Breast epithelium (tissue), 4 donors: ENCODE measurements at places on chromosomes 4 and X.

GRCh38 chr4:38025665-38026064 lies 65.5 kb downstream of the PTTG2 start:
- DNase-seq, result no peak

DNA sequence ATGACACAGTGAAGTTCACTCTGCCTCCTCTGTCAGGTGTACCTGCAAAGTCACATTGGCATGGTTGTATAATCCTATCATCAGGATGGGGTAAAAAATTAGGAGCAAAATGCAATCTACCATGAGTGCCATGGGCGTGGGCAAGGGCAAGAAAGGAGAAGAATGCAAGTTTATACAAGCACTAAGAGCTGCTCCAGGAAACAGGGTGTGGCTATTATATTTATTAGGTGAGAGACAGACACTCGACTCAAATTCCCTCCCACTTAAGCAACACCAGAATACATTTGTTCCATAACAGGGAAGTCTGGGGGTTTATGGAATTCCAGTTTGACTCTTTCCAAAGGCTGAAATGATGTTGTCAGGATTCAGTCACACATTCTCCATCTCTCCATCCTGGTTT lies 378.8 kb downstream of the BCOR start:
- no peak for DNase-seq

GRCh38 chr4:94758700-94759399 lies 1.1 kb downstream of the BMPR1B start:
- DNase-seq, result no peak

- DNase-seq, result no peak
These were observed 266.7 kb upstream of the MAGEB2 start for GRCh38 chrX:29948653-29949052.

GRCh38 chr4:13102092-13102742 lies 381.9 kb downstream of the RAB28 start:
- no peak for DNase-seq

DNA sequence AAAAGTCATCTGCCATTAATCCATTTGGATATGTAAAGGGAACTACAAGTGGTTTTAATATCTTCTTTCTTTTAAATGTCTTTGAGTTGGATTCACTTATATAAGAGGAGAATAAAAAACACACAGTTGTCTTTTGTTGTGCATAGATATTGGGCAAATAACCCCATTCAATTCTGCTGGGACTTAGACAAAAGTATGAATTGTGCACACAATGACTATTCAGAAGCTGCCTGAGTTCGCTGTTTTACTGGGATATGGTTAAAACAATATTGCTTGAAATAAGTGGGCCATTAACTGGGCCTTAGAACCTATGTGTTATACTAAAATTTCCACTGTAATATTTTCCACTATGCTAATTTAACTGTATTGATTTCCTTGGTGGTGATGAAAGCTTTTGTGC lies 71.7 kb downstream of the PCYT1B start:
- no peak for DNase-seq

GRCh38 chrX:154779261-154779660 lies 16.6 kb downstream of the DKC1 start:
- DNase-seq, result no peak

DNA sequence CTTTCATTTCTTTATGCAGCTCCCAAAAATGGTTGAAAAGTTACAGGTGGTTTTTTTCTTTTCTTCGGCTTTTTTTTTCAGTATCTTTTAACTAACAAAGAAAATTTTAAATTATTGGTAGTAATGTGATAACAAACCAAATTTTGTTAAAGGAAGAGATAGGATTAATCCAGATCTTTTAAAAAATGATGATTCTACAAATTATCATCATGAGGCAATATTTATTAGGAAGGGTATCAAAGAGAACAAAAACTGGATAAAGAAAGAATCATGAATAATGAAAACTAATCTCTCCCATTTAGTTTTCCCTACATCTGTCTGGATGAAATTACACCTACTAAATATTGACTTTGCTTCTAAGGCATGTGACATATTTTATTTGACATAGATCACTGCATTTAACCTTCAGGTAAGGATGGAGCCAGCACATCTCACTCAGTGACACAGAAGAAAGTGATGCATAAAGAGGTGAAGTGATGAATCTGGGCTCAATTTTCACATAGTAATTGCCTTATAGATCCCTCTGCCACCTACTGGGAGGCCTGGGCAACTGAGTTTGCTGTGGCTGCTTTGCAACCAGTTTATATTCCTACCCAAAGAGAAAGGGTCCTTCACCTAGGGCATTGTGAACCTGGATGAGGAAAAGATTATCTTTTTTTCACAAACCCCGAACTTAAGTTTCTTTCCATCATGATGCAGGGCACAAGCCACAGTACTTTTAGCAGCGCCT lies 155.6 kb downstream of the HNRNPD start:
- no peak for DNase-seq

GRCh38 chr4:101711590-101712260 lies 78.8 kb upstream of the BANK1 start:
- DNase-seq, result no peak

GRCh38 chrX:124504111-124504983 lies 158.0 kb downstream of the SH2D1A start:
- DNase-seq, result no peak

- no peak for DNase-seq
These were observed 92.5 kb downstream of the FNIP2 start for GRCh38 chr4:158861281-158861680.
